ENCODE measurements at places on chromosomes 2 and 18.

GRCh38 chr2:112840068-112840445 is 3.5 kb upstream of the IL1B start:
- DNase-seq, result no peak

DNA sequence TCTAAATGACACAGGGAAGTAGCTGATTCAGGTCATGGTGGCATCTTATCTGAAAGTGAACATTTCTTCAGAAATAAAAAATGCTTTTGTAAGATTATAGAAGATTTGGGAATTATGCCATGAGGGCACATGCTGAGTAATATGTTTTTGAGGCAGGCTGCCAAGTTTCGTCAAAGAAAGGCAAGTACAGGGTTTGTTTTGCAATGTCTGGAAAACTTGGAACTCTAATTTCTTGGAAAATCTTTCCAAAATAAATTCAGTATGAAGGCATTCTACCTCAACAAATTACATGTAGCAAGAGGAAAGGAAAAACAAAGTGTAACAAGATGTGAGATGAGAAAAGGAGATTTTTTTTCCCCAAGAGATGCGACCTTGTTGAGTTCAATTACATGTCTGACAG is 167.7 kb downstream of the PLCL1 start:
- no peak for DNase-seq

DNA sequence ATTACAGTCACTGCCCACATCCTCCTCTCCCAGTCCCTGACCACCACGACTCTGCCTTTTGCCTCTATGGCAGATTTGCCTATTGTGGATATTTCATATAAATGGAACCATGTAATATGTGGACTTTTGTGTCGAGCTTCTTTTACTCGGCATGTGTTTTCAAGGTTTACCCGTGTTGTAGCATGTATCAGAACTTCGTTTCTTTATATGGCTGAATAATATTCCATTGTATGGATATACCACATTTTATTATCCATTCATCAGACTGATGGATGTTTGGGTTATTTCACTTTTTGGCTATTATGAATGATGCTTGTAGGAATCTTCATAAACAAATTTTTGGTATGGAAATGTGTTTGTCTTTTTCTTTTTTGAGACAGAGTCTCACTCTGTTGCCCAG is 24.2 kb upstream of the E2F6 start:
- no peak for DNase-seq

- DNase-seq, result peak; percentile 51
Observed at GRCh38 chr2:240586919-240587800, 626 bp downstream of the CAPN10 start.

- DNase-seq, result no peak
Observed at GRCh38 chr2:63049970-63050333, 678 bp upstream of the OTX1 start.

- no peak for DNase-seq
Observed at GRCh38 chr2:229348128-229348527, 77.0 kb upstream of the PID1 start.

GRCh38 chr2:122422384-122422991 is 667.0 kb downstream of the TSN start:
- no peak for DNase-seq

DNA sequence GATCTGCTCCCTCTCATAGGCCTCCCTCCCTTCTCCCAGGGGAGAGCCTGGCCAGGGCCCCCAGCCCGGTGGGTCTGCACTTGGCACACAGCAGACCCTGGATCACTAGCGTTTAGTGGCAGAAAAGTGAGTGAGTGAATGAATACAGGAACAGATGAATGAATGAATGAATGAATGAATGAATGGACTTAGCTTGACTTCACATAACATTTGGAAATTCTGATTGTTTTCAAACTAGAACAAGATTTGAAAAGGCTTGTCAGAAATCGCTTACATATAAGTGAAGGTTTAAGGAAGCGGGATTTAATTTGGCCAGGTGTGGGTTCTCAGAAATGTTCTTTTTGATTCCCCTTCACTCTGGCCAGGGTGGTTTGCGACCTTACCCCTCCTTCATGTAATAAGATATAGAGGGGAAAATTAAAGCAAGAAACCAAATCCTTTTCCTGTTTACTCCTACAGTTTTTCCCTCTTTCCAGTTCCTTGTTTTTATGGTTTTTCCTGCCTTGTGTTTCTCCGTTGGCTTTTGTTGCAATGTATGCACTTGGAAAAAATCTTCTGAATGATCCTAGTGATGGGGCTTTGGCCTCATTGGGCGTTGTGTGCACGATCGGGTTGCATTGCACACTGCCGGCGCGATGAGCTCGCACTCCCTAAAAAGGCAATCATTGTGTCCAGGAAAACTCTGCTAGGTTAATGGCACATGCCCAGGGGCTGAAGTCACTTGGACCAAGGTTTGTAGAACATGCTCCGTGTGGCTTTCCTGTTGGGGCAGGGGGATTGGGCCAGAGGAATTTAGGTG is 16.4 kb downstream of the LRRFIP1 start:
- no peak for DNase-seq

- no peak for DNase-seq
Observed at GRCh38 chr2:190765386-190766173, 115.0 kb upstream of the GLS start.

DNA sequence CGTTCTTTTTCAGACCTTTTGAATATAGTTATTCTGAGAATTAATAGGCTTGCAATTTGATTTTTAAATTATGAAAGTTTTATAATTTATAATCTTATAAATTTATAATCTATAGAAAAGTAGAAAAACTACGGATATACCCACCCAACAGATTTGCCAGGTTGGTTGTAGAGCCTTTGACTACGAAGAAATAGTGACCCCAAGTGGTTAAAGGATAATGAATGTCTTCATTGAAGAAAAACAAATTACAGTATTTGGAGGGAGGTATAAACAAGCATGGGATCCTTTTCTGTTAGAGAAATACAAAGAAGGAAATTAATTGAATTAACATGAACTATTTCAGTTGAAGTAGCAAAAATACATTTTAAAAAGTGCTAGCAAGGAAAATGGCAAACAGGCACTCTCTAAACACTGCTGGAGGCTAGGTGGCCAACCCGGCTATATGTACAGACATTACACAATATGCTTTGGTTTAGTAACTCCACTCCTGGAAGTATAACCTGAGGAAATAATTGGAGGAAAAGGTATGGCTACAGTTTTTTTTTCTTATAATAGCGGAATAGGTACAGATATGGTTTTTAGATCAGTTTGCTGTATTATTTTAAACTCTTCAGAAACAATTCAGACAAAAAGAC is 110.9 kb downstream of the MIB1 start:
- DNase-seq, result no peak

GRCh38 chr2:217787160-217787877 is 215.5 kb downstream of the TNS1 start:
- no peak for DNase-seq

GRCh38 chr2:69242651-69243051 is 144.4 kb downstream of the GFPT1 start:
- DNase-seq, result no peak

DNA sequence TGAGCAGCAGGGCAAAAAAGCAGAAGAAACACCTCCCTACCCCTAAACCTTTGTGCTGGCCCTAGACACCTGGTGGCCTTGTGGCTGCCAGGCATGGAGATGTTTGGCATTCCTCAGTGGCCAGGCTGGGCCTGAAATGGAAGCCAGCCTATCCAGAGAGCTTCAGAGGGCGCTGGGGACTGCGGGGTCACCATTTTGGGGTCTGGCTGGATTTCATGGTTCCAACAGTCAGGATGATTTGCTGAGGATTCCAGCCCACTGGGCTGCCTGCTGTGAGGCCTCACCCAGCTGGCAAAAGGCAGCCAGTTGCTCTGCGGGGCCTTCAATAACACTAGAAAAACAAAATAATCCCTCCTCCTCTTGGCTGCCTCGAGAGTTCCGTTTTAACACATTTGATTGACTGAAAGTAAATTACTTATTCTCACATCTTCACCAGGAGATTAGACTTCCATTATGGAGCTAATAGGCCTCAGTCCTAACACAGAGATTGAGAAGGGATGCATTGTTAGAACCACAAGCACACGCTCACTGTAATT is 154.1 kb downstream of the EN1 start:
- DNase-seq, result no peak

Measured in T-helper 2 cell treated with Interferon-gamma antibody and Interleukin-4, amounts not matched to agents 5 μg/mL and 100 μg/mL, for 36 hours (primary cell).